NCI-H2227 treated with DMSO at 0.1 percent for 48 hours (cell line): ENCODE measurements at places on chromosomes 12 and 14.

DNA sequence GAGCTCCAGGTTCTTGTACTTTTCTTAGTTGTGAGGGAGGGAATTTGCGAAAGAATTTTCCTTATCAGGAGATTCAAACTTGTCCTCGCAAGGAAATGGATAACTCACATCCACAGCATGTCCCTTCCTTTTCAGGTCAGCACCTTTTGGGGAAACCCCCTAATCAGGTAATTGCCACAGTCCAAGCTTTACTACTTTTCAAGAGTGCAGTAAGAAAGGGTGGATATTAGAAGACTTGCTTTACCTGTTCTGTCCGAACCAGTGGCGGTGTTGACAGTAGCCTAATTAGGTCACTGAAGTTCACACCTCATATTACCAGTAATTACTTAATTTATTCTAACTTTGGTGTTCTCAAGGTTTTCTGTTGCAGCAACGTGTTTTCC is 6.7 kb upstream of the C12orf50 start:
- no peak for DNase-seq

- peak; percentile 1 for DNase-seq
Measured at GRCh38 chr12:51870504-51870903, 17.4 kb upstream of the ANKRD33 start.

DNA sequence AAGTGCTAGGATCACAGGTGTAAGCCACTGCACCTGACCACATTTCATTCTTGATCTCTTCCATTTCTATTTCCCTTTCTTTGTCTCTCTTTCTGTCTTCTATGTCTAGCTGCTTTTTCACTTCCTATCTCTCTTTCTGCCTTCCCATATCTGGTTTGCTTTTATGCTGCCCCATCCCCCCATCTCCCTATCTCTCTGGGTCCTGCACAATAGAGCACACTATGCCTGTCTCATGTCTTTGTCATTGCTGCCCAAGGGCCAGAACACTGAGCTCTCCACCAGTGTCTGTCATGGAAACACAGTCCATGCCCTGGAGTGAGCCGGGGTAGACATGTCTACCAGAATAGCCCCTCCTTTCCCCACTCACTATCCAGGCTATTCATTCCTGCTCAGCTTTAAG is 12.3 kb upstream of the RARG start:
- DNase-seq: no peak

DNA sequence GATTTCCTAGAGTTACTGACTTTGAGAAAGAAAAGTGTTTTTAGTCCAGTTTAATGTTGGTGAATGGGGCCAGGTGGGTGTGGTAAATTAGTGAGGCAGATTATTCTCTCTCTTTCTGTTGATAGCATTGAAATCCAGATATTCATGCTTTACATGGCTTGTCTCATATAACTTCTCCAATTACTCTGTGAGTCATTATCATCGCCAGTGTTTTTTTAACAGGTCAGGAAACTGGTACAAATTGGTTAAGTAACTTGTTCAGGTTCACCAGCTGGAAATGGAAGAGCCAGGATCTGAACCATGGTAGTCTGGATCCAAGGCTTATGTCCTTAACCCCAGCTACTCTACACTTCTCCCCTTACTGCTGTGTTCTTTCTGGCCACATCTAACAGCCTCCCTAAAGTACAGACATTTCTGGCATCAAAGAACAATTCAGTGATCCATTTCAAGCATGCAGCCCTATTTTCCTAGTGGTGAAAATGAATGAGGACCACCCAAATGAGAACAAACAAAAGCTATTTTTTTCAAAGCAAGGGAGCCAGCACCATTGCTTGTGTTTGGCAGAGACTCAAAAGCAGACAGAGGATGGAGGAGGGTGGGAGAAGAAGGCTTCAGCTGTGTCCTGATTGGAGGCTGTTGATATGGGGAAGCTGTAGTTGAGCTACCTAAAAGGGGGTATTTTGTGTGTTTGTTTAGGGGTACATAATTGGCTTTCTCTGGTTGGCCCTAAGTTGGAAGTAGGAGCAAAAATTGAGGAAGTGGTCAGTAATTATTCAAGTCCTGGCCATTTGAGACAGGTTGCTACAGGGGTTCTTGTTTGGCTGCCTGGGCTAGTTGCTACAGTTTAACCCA is 1.7 kb downstream of the IRAK3 start:
- DNase-seq: no peak

- no peak for DNase-seq
Measured at GRCh38 chr14:30084811-30085210, 157.2 kb upstream of the PRKD1 start.

GRCh38 chr14:74848768-74849167 is 27.2 kb downstream of the PROX2 start:
- no peak for DNase-seq

DNA sequence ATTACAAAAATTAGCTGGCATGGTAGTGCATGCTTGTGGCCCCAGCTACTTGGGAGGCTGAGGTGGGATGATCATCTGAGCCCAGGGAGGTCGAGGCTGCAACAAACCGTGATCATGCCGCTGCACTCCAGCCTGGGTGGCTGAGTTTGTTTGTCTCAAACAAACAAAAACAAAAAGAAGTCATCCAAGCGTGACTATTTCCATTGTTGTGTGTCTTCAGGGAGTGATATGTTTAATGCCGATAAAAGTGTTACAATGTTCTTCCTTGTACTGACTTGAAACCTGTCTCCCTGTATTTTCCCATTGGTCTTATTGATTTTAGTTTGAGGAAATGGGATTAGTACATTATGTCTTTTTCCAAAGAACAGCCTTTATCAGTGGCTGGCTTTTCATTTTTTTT is 75.6 kb upstream of the USP44 start:
- DNase-seq: no peak

DNA sequence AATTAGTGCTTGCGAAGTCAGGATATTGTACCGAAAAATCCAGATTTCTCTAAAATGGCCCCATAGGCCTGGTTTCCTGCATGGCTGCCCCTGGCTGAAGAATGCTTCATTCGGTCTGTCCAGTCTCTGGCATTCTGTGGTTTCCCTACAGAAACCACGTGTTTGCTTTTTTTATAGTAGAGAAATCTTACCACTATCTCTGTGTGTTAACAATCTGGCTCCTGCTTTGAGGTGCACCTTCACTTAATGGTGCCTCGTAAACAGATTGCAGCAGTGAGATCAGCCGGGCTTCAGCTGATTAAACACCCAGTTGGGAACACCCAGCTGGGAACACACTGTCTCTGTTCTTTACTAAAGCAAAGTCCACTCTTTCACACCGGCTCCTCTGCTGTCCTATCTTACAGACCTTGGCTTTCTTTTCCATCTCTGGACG is 6.7 kb upstream of the DNAAF2 start:
- no peak for DNase-seq

DNA sequence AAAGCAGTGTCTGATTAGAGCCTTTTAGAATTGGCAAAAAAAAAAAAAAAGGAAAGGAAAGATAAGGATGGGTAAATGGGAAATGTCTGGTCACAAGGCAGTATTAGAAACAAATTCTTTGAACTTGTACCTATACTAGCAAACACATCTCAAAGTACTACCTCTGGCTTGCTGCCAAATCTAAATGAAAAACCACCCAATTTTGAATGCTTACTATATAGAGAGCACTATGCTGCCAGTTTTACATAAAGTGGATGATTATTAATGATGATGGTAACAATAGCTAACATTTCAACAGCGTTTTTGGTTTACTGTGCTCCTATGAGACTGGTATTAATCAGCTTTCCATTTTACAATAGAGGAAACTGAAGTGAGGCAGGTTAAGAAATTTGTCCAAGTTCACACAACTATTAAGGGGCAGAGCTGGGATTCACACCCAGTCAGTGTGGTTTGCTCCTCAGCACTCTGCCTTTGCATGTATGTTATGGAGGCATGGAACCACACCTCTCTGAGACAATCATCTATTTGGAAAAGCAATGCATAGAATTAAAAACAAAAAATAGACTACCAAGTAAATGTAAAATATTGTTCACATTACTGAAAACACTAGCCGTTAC is 34.2 kb downstream of the ATP2B1 start:
- DNase-seq: no peak

DNA sequence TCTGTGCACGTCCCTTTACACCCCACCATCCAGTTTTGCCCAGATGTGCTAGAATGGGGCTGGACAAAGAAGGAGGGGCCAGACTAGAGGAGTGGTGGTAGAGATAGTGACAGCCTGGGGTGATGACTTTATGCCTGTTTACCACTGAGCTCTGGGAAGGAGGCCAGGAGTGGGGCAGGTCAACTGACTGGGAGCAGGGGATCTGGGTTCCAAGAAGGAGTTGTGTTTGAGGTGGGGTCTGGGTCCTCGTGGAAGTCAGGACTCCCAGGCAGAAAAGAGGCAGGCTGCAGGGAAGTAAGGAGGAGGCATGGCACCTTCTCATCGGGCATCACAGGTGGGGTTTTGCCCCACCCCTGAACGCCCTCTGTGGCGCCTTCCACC is 315 bp downstream of the LTB4R2 start:
- DNase-seq: no peak

DNA sequence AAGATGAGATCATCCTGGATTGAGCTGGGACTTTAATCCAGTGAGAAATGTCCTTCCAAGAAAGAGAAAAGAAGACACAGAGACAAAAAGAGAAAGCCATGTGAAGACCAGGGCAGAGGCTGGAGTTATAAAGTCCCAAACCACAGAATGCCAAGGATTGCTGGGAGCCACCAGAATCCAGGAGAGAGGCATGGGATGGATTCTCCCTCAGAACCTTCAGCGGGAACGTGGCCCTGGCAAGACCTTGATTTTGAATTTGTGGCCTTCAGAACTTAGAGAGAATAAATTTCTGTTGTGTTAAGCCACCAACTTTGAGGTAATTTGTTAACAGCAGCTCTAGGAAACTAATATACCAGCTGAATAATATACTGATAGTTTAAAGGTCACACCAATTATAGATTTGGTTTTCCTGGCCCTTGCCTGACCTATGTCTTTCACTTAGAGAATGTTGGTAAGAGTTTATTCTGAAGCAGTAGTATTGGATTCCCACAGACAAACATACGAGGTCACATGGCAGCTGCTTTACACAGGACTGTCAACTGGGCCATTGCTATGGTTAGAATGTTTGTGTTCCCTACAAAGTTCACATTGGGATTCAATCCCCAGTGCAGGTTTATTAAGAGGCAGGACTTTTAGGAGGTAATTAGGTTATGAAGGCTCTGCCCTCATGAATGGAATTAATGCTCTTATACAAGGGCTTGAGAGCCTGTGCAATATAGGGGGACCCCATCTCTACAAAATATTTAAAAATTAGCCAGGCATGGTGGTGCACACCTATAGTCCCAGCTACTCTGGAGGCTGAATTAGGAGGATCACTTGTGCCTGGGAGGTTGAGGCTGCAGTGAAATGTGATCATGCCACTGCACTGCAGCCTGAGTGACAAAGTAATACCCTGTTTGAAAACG is 156.5 kb upstream of the EEA1 start:
- DNase-seq: no peak

- DNase-seq: no peak
Measured at GRCh38 chr14:63663428-63664341, 22.0 kb upstream of the WDR89 start.

DNA sequence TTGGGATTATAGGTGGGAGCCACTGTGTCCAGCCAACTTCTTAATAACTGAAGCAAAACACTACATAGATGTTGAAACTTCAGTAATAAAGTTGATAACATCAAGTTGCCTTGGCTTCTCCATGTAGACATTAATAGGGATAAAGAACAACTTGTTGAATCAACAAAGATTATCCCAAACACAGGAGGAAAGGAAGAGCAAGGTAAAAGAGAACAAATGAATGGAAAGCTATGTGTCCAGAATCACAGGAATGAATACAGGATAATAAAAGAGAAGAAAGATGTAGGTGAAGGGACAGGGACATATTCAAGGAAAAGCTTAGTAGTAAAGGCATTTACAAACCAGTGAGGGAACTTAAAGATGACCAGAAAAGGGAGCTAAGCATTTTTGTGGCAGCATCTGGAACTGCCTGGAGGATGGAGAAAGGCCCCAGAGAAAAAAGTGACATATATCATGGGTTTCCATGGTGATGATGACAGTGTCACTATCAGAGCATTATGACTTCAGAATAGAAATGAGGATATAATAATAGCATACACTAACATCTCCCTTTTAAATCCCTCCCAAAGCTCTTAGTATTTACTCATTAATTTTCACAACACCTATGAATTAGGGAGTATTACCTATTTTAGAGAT is 24.0 kb upstream of the MDM1 start:
- DNase-seq: no peak

- no peak for DNase-seq
Measured at GRCh38 chr12:46831335-46832129, 5.7 kb upstream of the SLC38A4 start.

DNA sequence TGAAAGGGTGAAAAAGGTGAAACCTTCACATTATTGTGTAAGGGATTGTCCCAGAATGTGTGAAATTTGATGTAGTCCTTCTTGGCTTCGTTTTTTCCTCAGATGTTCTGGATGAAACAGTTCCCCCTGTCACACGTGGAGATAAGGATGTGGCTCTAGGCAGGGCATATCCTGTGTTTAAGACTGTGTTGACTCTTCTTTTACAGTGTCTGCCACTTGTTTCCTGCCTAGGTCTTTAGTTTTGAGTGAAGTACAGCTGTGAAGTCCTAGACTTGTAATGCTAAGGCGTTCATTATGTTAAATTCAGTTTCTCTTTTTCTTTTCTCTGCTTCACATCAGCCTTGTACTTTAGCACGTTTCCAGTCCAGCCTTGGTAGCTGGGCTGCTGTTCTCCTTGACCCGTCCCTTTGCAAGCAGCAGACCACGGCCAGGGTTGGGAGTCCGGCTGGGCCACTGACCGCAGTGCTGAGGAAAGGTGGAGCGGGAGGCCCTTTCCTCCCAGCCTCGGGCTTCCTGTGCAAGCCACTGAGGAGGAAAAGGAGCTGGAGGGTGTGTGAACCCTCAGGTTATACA is 59.1 kb downstream of the RASSF3 start:
- DNase-seq: no peak

- no peak for DNase-seq
Measured at GRCh38 chr12:87025976-87026375, 769.8 kb upstream of the MGAT4C start.

DNA sequence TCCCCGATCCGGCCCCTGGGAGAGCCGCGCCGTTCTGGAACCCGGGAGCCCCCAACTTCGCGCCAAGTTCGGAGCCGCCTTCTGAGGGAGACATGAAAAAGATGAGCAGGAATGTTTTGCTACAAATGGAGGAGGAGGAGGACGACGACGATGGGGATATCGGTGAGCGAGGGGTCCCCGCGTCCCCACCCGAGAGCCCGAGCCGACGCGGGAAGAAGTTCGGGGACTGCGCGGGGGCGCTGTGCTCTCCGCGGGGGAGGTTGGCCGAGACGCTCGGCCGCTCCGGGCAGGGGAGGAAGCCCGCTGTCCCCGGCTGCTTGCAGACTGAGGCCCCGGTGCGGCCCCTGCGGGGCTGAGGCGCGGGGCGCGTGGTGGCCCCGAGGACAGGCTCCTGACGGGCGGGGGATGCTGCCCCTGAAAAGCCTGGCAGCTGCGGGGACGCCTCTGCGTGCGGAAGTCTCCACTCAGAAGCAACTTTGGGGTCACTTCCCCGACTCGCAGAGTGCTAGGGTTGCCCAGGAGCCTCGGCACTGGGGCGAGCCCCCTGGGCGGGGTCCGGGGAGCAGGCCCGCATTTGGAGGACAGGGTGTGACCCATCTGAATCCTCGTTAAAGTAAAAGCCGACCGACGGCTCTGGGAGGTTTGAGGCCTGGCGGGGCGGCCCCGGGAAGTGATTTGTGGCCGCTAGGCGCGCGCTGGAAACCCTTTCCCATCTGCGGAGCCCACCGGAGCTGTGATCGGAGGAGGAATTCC is 511 bp downstream of the ANO6 start:
- no peak for DNase-seq

- no peak for DNase-seq
Measured at GRCh38 chr14:28952666-28953065, 186.1 kb downstream of the FOXG1 start.
